ENCODE measurements at places on chromosomes 1 and 21.

- DNase-seq, result no peak
Measured at GRCh38 chr1:164640686-164641352, 81.8 kb downstream of the PBX1 start.

DNA sequence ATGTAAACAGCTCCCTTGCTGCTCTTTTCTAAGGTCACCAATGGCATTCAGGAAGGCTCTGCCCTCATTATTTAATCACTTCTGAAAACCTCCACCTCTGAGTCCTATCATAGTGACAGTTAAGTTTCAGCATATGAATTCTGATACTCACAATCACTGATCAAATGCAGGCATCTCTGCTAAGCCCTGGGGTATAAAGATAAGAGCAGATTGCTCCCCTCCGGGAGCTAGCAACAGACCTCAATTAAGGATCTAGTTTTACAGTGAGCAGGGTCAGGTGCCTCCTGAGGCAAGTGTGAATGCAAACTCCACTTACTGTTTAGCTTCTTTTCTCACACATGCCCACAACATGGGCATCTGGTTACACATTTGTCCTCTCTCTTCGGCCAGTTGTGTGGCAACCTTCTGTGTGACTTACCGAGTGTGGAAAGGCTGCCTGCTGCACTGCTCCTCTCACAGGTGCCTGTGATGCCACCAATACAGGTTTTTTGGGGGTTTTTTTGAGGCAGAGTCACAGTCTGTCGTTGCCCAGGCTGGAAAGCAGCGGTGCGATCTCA, 15.0 kb downstream of the IL10RB start:
- no peak for DNase-seq

- DNase-seq, result no peak
Measured at GRCh38 chr1:157419845-157420542, 132.3 kb downstream of the FCRL5 start.

GRCh38 chr1:6922096-6922931, 137.1 kb downstream of the CAMTA1 start:
- DNase-seq, result no peak

DNA sequence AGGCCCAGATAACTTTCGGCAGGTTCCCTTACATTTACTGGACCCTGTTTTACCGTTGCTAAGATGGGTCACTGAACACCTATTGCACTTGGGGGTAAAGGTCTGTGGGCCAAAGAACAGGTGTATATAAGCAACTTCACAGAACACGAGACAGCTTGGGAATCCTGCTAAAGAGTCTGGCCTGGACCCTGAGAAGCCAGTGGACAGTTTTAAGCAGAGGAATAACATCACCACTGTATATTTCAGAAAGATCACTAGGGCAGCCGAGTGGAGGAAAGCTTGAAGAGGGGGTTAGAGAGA, 54.4 kb downstream of the LAMC2 start:
- DNase-seq, result no peak

DNA sequence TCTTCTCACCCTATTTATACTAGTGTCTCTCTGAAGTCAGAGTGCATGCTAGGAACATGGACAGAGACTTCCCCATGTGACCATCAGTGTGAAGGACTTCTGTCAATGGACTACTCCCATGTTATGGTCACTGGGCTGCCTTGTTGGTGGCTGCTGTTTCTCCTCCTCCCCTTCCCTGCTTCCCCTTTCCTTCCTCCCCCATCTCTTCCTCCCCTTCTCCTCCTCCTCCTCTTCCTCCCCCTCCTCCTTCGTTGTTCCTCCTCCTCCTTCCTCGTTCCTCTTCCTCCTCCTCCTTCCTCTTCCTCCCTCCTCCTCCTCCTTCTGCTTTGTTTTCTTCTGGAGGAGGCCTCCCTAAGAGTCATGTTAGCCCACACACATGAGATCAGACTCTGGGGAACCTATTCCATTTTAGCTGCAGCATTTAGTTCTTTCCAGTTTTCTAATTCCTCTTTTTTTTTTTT, 35.8 kb downstream of the IER5 start:
- no peak for DNase-seq

DNA sequence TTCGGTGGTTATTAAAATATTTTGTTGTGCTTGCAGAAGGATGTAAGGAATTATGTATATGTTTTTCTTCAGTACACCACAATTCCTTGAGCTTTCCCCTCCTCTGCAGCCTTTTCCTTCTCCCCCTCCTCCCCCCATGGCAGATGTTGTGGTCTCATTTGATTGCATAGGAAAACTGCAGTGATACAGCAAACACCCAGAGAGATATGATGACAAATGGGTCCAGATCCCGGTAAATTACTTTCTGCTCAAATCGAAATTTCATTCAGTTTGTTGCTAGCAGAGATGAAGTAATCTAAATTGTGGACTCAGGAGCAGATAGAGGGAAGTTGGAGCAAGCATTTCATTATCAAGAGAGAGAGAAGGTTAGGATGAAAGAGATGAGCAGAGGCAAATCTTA, 9.9 kb downstream of the LMO4 start:
- DNase-seq, result no peak

DNA sequence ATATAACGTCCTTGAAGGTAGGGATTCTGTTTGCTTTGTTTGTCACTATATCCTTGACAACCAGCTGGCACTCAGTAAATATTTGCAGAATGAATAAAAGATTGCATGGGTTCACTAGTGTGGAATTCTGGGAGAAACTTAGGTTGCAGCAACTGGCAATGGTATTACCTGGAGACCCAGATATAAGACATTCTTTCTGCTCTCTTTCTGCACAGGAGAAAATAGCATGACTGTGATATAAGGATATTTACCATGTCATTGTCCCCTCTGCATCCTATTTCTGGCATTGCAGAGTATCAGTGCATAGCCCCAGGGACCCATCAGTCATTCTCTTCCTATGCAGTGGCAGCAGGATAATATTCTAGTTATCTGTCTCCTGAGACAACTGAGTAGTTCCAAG, 308.9 kb upstream of the LRRC7 start:
- DNase-seq, result no peak

DNA sequence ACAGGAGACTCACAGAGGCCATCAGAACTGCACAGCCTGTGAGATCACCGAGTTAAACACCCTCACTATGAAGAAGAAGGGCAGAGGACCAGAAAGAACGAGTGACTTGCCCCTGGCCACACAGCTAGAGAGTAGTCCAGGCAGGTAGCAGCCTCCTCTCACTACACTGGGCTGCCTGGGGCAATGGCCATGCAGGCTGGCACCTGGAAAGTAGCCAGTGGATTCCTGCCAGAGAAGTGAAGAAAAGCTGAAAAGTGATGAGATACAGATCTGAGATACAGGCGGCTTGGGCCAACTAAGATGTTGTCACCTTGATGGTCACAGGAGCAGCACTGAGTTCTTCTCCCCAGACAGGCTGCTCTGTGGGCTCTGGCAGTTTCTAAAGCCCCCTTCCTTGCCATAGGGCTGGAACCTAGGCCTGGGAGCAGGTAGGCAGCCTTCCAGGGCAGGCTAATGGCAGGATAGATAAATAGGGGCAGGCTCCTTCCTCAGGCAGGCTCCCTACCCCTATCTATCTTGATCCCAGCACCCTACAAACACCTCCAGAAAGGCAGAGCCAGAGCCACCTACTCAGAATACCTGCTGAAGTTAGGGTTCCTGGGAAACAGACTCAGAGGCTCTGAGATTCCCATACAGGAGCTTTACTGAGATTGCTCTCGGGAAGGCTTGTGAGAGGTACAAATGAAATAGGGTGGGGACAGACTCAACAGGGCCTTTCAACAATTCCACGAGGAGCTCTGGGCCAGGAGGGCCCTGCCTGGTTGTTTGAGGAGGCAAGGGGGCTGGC, 106.3 kb downstream of the BEND5 start:
- no peak for DNase-seq

GRCh38 chr21:35716876-35717565, 343.3 kb downstream of the SETD4 start:
- DNase-seq, result no peak

- no peak for DNase-seq
Measured at GRCh38 chr1:7672864-7673263, 98.2 kb upstream of the VAMP3 start.

- DNase-seq, result no peak
Measured at GRCh38 chr1:232249861-232250777, 379.8 kb downstream of the SIPA1L2 start.

- no peak for DNase-seq
Measured at GRCh38 chr1:21906173-21907078, 30.7 kb downstream of the HSPG2 start.

DNA sequence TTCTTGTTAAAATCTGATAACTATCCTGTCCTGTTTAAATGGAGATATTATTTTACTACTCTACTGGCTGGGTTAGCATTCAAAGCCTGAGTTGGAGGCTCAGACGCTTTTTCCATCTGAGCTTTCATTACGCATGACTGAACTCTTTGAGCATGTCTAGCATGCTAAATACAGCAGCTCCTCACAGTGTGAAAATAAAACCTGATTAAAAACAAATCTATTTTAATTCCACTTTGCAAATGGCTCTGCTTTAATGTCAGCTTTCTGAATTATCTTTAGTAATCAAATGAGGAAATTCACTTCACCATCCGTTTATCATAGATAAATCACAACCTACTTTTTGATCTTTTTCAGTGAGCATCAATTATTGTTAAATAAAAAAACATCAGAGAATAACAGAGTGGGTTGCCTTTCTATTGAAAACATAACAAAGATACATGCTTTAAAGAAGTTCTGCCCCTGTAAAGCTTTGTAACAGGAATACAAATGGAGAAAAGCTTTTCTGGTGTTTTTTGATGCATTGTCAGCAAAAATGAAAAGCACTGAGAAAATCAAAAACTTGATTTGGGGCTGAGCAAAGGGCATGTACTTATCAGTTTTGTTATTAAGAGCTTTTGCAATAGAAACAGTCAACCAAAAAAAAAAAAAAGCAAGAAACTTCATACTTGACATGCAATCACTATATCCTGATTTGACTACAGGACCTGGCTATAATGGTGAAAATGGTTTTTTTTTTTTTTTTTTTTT, 3.5 kb upstream of the SPEN start:
- DNase-seq, result no peak

DNA sequence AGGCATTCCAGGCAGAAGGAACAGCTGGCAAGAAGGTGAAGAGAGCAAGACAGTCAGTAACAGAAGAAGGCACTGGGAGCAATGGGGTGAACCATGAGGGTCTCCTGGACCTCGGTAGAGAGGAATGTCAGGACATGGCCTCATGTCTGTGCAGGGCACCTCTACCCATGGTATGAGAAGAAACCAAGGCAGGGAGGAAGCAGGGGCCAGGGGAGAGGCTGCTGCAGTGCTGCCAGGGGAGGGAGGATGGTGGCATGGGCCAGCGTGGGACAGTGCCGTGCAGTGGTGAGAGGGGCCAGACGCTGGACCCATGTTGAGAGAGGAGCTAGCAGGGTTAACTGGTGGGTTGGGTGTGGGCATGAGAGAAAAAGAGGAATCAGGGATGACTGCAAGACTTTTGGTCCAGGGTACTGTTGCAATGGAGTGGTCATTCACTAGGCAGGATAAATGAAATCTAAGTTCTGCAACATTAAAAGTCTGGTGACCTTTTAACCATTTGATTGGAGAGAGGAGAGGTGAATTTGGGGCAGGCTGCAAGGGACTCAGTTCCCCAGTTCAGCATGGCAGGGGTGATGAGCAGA, 577.6 kb downstream of the MATN1 start:
- DNase-seq, result no peak

DNA sequence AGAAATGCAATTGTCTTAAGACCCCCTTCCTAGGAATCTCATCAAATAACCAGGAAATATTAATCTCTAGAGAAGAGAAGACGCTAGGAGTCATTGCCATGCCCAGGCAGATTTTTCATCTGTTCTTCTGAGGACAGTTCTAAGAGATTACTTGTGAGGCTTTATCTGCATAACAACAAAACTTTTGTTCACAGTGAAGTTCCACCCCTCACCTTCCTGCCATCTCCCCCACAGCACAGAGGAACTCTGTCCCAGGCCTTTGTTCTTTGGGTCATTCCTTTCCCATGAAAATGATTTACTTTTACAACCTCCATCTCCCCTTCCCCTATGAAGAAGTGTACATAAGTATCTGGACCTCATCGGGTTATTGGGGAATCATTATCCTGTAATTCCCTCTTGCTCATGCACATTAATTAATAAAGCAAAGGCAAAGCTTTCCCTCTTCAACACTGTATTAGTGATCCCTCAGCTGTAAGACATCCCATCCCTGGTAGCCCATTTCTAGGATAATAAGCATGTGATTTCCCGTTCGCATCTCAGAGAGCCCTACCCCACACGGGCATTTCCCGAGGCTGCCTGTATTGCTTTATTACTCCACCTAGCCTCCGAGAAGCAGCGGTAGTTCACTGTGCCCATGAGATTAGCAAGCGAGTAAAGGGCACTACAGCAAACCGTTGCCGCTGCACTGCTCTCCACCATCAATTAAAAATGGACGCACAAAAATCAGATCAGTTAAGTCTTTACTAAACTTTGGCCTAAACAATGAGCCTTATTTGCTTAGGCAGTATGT, 384.4 kb upstream of the CAMK1G start:
- DNase-seq, result no peak

DNA sequence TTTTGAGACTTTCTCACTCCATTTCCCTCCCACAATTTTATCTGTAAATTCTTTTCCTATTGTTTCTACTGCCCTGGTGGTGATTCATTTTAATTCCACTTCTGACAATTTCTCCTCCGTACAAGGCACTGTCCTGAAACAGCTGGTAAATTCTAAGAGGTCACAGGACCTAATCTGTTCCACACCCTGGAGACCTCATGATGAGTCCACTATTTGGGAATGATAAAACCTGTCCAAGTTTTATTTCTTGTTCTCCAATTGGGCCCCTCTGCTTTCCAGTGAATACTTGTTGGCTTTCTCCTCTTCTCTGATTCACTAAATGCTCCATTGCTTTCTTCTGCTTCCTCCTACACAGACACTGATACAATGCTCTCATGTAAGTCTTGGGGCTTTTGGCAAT, 343.1 kb upstream of the DUSP10 start:
- DNase-seq, result no peak

- DNase-seq, result no peak
Measured at GRCh38 chr1:202276920-202277319, 64.8 kb downstream of the UBE2T start.

DNA sequence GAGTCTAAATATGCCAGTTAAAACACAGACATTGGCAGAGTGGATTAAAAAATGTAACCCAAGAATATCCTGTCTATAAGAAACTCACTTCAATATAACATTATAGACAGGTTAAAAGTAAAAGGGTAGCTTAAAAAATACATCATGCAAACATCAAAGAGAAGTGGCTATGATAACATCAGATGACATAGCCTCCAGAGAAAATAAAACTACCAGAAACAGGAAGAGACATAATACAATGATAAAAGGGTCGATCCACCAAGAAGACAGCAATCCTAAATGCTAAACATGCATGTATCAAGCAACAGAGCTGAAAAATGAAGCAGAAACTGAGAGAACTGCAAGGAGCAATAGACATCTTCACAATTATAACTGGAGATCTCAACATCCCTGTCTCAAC, 190.2 kb upstream of the NR5A2 start:
- DNase-seq, result no peak
